Activated CD4-positive, alpha-beta T cell treated with anti-CD3 and anti-CD28 coated beads, Interleukin-2, amount 10 ng/mL, durations not matched to agents 7 days and 5 days (primary cell): ENCODE measurements at places on chromosomes 13 and 19.

- no peak overlapping the region for H3K27ac ChIP-seq
- no peaks in the 10 kb centered on the region for H3K36me3 ChIP-seq
- no peak for DNase-seq
- peaks cover 3% of the 10 kb centered on the region for H3K27me3 ChIP-seq
- H3K4me3 ChIP-seq = no peak overlapping the region
- no peaks in the 10 kb centered on the region for H3K4me1 ChIP-seq
Observed at GRCh38 chr13:95524264-95524901, 28.1 kb upstream of the CLDN10 start.

GRCh38 chr13:79547211-79548195 lies 66.5 kb downstream of the NDFIP2 start:
- H3K36me3 ChIP-seq = no peaks in the 10 kb centered on the region
- H3K27ac ChIP-seq = no peak overlapping the region
- DNase-seq = no peak
- H3K27me3 ChIP-seq = no peaks in the 10 kb centered on the region
- no peak overlapping the region for H3K4me3 ChIP-seq

GRCh38 chr19:4229179-4229931 lies at the start of gene EBI3:
TSS of gene EBI3 (plus strand) at chr19:4229523. CDS start at chr19:4229551, 28 bp downstream.
- peaks cover 2% of the 10 kb centered on the region for H3K27me3 ChIP-seq
- no peaks in the 10 kb centered on the region for H3K36me3 ChIP-seq
- DNase-seq = no peak
- H3K27ac ChIP-seq = peak within 1 kb of the TSS; percentile 31

DNA sequence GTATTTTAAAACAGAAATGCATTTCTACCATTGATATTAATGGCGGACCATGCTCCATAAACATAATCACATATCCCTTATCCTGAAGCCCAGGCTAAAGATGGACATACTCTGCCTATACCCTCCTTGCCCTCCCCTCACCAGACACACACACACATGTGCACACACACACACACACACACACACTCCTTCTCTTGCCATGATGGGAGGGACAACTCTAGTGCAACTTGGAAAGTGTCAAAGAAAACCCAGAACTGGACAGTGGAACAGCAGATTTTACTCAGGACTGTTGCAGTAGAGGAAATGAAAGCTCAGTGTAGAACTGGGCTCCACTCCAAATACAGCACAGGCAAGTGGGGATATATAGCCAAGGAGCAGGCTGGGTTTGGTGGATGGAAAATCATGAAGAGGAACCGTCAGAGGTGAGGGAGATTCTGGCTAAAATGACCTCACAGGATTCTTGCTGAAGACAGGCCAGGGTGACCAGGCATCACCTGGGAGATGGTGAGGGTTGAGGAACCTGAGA lies 40.8 kb downstream of the TNFRSF19 start:
- DNase-seq = no peak
- H3K27ac ChIP-seq = no peak overlapping the region
- no peaks in the 10 kb centered on the region for H3K36me3 ChIP-seq
- peaks cover 16% of the 10 kb centered on the region for H3K4me1 ChIP-seq
- no peak overlapping the region for H3K4me3 ChIP-seq
